ENCODE measurements at places on chromosomes 12 and 14.

DNA sequence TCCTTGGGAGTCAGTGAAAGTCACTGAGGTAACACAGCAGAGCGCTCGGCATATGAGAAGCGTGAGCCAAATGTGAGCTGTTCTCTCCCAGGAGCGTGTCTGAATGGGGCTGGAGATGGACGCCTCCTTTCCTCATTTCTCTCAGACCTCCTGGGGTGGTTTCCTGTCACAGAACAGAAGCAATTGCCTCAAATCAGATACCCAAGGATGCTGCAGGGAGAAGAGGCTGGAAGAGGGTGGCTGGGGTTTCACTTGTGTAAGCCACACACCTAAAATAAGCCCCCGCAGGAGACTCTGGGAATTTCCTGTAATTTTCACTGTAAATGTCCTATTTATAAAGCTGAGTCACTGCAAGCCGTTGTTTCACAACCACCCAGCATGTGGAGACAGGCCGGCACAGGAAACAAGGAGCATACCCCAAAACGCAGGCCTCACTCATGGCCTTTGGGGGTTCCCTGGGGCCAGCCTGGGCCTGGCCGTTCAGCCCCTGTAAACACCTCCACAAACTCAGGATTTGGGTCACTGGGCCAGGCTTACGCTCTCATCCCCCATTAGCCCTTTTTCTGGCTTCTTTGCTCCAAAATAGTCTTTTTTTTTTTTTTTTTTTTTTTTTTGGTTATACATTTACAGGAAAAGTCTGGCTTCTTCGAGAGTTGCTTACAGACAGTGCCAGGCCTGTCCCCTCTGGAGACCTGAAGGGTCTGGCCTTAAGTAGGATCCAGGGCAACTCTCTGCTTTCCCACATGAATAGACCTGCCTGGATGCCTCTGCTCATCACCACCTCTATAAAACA is 55.3 kb downstream of the VCPKMT start:
- peak; percentile 95 for DNase-seq

- DNase-seq = no peak
Measured at GRCh38 chr14:74950795-74951442, 4.5 kb downstream of the PGF start.

GRCh38 chr12:124607681-124608425 is 40.4 kb upstream of the NCOR2 start:
- DNase-seq = no peak

GRCh38 chr12:4809449-4810218 is 89.4 kb downstream of the GALNT8 start:
- DNase-seq = no peak

DNA sequence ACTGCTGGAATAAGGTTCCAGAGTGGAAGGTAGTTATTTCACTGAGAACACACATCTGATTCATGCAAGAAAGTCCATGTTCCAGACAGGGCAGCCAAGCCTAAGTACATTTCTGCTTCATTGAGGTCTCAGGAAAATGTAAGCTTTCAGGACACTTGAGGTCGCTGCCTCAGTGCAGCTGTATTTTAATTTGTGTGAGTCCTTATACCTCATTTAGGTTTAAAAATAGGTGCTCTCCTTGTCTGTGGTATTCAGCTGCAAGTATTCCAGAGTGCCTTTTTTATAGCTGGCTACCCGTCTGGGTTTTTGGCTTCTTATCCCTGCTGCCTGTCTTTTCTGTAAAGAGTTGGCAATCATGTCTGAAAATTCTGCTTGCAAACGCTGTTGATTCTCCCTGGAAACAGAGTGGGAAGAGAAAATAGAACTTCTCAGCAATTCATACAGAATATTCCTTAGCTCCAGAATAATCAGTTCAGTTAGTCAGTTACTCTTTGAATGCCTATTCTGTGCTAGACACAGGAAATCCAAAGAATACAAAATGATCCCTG is 45.3 kb upstream of the PLBD1 start:
- DNase-seq = no peak

GRCh38 chr14:91968280-91968679 is 20.8 kb upstream of the FBLN5 start:
- no peak for DNase-seq

- DNase-seq = no peak
Measured at GRCh38 chr14:104429291-104429861, 150.2 kb upstream of the C14orf180 start.

DNA sequence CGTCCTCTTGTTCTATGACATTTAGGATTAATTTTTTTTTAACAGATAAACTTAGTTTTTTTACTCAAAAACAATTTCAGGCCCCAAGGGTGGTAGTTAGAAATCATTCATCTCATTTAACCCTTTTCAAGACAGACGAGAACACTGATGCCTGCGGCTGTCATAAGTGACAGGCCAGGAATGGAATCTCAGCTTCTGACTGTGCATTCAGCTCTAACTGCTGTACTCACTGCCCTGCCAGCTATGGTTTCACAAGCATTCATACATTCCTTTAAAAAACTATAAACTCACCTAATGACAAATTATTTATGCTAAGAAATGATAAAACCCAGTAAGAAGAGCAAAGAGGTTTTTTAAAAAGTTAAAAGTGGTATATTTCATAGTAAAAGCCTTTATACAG is 8.8 kb downstream of the DENND5B start:
- peak; percentile 49 for DNase-seq

DNA sequence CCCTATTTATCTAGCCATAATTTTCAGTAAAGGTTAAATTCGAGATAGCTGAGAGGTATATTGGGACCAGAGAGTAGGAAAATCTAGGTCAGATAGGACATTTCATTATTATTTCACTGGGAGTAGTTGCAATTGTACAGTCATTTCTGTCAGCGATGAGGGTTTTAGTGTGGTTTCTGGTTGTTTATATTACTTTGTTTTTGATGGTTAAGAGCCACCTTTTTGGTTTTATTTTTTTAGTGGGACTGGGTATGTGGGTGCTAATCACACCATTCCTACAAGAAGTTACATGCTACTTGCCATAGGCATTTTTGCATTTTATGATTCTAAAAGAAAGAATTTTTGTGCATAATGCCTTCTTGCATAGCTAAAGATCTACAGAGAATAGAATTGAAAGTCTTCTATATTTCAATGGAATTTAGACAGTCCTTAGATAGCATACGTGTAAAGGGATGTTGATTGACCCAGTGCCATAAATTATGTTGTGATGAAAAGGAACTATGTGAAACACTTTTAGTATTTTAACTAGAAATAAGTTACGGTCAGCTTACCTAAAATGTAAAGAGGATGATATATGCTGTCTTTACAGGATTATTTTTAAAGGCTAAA is 85.2 kb downstream of the KTN1 start:
- no peak for DNase-seq

DNA sequence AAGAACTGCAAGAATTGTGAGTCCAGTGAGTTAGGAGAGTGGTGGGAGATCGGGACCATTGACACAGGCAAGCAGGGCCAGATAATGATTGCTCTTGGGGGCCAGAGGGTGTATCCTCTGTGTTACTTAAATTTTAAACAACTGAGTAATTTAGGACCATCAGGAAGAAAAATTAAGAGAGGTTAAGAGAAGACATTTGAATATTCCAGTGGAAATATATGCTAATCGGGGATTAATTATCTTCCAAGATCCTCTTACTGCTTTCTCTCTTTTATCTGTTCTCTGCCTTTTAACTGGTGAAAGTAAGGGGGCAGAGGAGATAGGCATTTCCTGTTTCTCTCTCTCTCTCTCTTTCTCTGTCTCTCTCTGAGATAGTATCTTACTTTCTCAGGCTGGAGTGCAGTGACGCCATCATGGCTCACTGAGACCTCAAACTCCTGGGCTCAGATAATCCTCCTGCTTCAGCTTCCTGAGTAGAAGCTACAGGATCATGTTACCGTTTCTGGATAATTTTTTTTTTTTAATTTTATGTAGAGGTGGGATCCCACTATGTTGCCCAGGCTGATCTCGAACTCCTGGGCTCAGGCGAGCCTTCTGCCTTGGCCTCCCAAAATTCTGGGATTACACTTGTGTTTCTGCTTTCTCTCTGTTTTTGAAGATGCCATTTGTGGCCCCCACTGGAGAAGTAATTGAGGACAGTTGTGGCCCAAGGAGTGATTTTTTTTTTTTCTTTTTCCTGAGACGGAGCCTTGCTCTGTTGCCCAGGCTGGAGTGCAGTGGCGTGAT is 85.1 kb downstream of the DIP2B start:
- peak; percentile 94 for DNase-seq

DNA sequence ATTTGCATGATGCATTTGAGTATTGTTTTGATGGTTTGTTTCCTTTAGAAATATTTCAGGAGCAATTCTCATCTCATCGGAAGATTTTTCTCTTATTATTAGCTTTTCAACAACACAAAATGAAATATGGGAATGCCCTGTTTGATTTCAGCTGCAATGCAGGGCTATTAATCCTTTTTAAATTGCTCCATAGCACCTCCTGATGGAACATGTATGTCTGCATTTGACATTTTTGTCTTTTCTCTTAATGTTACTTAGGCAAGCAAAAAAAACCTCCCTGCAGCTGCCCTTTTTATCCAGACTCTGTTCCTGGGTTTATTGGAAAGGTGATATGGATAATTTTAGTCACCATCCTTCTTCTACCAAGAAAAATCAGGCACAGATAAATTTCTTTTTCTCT is 895.8 kb downstream of the RPS29 start:
- DNase-seq = peak; percentile 2

DNA sequence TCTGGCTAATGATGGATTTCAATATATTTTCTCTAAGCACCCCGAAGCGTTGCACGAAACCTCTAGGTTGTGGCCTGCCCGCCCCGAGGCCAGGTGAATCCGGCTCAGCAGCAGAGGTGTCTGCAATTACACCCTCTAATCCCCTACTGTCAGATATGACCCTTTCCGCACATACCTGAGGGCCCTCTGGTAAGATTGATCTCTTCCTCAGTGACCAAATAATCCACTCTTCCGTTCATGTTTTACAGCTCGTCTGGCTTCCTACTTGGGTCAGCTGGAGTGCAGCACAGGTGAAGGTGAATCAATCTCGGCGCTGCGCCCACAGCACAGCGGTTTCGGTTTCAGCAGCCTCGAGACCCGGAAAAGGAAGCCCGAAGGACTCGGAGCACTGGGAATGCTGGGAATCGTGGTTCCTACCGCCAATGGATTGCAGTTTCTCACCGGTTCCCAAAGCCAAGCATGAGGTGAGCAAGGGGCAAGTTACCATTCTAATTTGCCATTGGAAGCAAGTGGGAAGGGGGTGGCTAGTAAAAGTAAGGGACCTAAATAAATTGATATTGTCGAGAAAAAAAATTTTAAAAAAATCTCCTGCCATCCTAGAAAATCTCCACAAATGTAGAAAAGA is at the start of gene SYNJ2BP:
Gene SYNJ2BP (minus strand): TSS at position 366 of the 625 bp plus-strand sequence. CDS start 127 bp downstream, at position 239.
- peak; percentile 70 for DNase-seq

DNA sequence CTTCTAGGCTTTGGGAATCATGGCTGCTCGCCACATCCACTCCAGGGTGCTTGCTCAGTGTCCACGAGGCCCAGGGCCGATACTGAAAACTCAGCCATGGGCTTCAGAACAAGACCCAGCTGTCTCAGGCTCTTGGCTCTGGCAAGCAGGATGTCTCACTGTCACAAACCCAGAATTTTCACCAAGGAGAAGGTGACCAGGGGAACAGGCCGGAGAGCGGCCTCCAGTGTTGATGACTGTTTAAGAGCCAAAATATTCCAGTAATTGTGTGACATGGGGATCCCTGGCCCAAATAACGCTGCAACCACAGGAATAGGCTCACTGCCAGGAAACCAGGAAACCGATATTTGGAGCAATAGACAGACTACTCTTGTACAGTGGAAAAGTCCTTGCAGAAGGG is 9.8 kb upstream of the SERPINA5 start:
- DNase-seq = peak; percentile 48

DNA sequence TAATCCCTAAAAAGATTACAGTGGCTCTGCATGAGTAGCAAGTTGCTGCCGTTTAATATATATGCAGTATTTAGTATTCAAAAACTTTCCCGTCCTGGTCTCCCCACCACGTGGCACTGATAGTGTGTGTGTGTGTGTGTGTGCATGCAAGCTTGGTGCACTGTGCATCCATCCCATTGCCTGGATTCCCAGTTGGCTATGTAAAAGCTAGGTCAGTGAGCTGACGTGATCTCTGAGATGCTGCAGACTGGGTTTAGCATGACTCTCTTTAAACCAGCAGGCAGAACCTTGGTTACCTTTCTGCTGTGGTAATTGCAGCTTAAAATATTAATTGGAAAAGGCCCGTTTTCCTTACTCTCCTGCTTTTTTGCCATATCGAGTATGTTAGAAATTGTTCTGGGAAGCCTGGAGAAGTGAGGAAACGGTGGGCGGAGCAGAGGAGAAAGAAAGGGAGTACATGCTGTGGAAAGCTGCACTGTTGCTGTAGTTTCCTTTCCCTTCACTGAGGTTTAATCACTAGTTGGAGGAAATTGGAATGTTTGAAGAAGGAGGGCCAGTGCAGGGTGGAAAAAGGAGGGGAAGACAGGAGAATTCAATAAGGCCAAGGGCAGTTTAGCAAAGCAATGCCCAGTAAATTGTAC is 4.0 kb upstream of the CNTN1 start:
- no peak for DNase-seq

DNA sequence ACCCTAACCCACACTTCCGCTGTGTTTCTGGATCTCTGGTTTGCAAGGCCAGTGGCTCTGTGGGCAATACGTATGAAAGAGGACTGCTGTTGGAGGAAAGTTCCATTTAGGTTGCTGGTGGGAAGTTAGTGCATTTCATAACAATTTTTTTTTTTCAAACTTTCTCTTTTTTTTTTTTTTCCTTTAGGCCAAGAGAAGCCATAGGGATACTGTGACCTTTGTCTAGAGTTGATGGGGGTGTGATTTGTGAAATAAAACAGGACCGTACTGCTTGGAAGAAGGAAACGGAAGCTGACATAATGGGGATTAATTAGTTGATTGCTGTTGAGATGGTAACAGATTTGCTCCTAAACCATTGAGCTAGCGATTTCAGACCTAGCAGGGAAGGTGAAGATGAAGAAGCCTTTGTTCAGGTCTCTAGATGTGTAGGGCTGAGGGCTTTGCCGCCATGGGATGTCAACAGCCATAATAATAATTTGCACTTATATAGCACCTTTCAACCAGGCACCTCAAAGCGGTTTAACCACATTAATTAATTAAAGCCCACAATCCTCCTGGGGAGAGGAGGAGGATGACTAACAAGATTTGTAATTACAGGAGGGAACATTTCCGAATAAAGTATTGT is 315.3 kb downstream of the ZFP36L1 start:
- DNase-seq = no peak

- DNase-seq = no peak
Measured at GRCh38 chr12:46212108-46212982, 56.5 kb downstream of the SLC38A1 start.

DNA sequence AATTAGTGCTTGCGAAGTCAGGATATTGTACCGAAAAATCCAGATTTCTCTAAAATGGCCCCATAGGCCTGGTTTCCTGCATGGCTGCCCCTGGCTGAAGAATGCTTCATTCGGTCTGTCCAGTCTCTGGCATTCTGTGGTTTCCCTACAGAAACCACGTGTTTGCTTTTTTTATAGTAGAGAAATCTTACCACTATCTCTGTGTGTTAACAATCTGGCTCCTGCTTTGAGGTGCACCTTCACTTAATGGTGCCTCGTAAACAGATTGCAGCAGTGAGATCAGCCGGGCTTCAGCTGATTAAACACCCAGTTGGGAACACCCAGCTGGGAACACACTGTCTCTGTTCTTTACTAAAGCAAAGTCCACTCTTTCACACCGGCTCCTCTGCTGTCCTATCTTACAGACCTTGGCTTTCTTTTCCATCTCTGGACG is 6.7 kb upstream of the DNAAF2 start:
- DNase-seq = no peak

Data from fibroblast of pulmonary artery (primary cell).